ENCODE measurements at places on chromosomes 11 and 22.

- DNase-seq: peak; percentile 82
Measured at GRCh38 chr11:46352063-46352841, 5.0 kb downstream of the DGKZ start.

GRCh38 chr11:12529793-12530192, 144.4 kb upstream of the TEAD1 start:
- no peak for DNase-seq

DNA sequence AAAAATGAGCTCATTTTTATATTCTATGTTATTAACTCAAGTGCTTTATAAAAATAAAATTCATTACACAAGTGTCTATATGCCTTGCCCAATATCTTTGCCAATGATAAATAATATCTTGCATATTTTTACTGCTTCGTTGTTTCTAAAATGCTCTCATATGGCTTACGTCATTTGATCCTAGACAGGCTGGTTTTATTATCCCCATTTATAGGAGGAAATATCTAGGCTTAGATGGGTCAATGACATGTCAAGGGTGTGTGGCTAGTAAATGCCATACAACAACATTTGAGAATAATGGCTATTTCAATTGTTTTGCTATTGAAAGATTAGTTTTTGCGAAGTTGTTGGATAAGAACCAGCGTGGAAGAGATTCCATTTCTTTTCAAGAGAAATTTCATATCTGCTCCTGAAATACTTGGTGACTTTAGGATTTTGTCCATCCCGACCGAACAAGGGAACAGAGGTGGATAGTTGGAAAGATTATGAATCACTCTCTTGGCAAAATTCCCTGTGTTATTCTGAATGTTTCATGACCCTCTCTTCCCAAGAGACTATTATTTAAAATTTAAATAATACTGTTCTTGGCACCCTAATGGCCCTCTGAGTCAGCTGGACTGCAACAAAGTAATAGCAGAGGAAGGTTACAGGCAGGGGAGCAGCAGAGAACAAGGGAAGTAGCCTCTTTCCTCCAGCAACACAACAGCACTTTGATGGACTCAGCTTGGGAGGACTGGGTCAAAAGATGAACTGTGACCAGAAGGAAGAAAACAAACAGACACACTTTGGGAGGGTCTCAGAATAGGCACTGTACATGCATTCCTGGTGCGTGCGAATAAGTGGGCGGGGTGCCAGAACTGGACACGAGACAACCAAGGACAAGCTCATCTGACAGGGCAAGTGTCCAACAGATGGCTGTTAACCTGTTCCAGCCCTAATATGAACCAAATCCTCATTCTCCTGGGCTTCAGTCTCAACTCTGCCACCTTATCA, 94.5 kb downstream of the ME3 start:
- DNase-seq: no peak

GRCh38 chr11:17544181-17544622, at the start of gene USH1C:
TSS of gene USH1C (minus strand) at chr11:17544416. CDS start at chr11:17544307, 109 bp downstream.
- peak; percentile 85 for DNase-seq

GRCh38 chr11:131463162-131463561, 92.7 kb downstream of the NTM start:
- no peak for DNase-seq

DNA sequence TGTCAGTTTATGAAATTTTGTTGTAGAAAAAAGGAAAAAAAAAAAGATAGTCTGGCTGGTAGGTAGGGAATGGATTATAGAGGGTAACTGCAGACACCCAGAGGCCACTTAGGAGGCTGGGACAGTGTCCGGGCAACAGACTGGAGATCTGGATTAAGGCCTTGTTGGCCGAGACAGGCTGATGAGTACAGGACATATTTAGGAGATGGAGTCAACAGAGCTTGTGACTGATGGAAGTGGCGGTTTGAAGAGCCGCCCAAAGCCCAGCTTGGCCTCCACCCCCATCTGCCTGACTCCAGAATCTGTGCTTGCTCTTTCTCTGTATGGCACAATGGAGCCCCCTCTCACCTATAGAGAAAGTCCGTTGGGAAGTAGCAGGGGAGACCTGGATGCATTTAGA, 7.6 kb downstream of the PLEKHB1 start:
- DNase-seq: no peak

Data from H9 (cell line).